HT1080 (cell line): ENCODE measurements at places on chromosomes 6 and 20. TPM values are rescaled to one million over a fixed set of nuclear protein-coding genes. Genes with fewer than 3 reads are reported as not detected.
A peak's percentile ranks its signal among the peaks of the same experiment; 100 is the strongest.

DNA sequence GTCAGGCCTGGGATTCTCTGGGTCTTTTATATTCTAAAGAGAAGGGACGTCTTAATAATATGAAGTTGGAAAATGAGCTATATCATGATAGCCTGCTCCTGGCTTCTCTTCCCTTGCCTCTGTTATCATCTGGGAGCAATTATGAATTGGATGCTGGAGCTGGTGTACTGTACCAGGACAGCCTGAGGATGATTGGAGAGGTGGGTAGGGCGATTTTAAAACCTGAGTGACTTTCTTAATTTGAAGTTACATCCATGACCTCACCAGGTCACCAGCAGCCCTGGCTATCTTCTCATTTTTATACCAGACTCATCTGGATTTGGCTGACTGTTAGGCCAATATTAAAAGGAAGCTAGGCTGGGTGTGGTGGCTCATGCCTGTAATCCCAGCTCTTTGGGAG lies 317.6 kb downstream of the CLIC5 start:
- DNase-seq = no peak

DNA sequence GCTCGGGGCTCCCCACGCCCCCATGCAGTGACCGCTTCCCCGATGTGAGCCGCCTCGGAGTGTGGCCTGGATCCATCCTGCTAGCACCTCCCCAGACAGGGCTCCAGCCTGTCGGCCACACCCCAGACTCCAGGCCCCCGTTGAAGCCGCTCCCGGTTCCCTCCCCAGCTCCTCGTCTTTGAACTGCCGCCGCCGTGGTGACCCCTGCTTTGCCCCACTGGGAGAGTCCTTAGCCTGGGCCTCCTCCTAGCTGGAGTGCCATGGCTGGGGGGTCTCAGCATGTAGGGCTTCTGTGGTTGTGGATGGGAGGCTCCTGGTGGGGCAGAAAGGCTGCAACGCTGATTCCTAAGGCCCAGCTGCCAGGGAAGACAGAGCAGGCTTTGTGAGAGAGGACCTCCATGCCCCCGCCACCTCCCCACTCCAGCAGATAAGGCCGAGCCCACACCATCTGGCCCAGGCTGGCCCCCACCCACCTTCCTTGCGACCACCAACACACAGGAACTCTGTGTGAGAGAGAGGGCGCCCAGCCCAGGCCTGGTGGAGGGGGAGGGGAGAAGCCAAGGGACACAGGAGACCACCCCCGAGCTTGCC lies 11.4 kb downstream of the FOXS1 start:
- DNase-seq = no peak

TENT5A gene
- 3.4 and 4.0 TPM in 2 replicates for total RNA-seq

- DNase-seq = no peak
These were observed 392.0 kb upstream of the FLRT3 start for GRCh38 chr20:14729390-14729789.

DNA sequence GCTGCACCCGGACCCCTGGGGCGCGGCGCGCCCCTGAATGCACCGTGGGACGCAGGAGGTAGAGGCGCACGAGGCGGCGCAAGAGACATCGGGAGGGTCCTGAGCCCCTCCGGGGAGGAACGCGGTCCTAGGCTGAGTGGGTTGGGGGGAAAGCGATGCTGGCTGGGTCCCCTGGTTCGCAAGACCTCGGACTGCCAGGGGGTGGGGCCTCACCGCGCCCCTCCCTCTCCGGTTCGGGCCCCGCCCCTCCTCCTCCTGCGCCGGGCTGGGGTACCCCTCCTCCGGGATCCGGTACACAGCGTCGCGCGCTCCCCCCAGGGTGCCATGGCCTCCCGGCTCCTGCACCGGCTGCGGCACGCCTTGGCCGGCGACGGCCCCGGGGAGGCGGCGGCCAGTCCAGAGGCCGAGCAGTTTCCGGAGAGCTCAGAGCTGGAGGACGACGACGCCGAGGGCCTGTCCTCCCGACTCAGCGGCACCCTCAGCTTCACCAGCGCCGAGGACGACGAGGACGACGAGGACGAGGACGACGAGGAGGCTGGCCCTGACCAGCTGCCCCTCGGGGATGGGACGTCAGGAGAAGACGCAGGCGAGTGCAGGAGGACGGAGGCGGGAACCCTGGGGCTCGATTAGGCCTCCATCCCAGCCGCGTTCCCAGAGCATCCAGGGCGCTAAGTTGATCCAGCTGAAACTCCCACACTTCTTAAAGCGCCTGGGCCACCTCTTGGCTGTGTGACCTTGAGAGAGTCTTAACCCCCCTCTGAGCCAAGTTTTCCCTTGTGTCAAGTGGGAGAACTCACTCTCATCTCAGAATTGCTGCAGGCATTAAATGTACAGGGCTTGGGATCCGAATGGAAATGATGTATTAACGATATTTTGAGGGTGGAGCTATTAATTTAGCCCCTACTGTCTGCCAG lies 541 bp downstream of the SNX21 start:
- DNase-seq = peak; percentile 65

- DNase-seq = no peak
These were observed 536.9 kb downstream of the KIF16B start for GRCh38 chr20:16036331-16036730.

NKX2-2 gene
- 0.13 TPM in 1 of 2 replicates, not detected in the other for total RNA-seq

SOX12 gene
- total RNA-seq = 8.7 and 13.2 TPM in 2 replicates

DNA sequence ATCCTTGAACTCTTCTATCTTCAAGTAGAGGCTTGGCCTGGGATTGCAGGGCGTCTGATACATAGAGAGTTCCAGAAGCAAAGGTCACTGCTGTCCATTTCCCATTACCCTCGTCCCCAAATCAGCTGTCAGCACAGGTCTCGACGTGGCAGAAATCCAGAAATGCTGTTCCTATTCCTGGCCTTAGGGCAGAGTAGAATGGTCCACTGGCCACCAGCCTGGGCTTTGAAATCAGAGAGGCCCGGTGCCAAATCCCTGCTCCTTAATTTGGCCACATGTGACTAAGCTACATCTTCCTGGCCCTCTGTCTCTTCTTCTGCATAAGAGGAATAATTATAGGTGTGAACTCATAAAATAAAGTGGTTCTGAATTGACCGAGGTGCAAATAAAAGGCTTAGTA lies 40.9 kb upstream of the FAM83D start:
- no peak for DNase-seq

SLC17A1 gene
- total RNA-seq = not detected in 2 replicates

DNA sequence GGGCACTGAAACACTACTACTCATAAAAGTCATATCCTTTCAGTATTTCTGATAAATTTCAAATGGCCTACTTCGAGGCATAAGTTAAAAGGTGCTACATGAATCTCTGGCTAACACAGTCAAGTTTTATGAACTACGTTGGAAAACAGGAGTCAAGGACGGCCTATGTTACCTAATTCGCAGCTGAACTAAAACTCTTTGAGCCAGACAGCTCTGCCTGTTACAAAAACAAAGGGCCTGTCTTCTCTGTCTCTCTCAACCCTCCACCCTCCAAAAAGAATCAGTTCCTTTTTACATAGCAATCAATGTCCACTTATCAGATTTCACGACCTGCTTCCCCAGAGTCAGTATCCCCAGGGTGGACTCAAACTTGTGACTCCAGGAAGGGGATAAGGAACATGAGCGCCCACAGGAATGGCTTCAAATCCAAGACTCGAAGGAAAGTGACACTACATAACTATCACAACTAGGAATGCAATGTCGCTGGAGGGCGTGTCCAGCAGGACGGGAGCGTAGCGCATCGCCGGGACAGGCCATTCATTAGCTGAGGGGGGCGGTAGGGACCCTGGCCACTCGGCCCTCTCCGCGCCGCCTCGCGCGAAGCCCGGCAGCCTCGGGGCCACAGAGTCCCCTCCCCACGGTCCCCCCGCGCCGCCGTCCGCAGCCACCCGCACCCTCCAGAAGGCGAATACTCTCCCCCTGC lies 591 bp downstream of the IBTK start:
- peak; percentile 30 for DNase-seq

GRCh38 chr6:33886673-33887144 lies 82.9 kb upstream of the MLN start:
- DNase-seq = peak; percentile 30

SPATS1 gene
- not detected in 2 replicates for total RNA-seq

GRCh38 chr6:26607434-26608230 lies 10.9 kb downstream of the ABT1 start:
- DNase-seq = peak; percentile 74

GRCh38 chr20:16279320-16279719 lies 293.9 kb downstream of the KIF16B start:
- DNase-seq = no peak

DNA sequence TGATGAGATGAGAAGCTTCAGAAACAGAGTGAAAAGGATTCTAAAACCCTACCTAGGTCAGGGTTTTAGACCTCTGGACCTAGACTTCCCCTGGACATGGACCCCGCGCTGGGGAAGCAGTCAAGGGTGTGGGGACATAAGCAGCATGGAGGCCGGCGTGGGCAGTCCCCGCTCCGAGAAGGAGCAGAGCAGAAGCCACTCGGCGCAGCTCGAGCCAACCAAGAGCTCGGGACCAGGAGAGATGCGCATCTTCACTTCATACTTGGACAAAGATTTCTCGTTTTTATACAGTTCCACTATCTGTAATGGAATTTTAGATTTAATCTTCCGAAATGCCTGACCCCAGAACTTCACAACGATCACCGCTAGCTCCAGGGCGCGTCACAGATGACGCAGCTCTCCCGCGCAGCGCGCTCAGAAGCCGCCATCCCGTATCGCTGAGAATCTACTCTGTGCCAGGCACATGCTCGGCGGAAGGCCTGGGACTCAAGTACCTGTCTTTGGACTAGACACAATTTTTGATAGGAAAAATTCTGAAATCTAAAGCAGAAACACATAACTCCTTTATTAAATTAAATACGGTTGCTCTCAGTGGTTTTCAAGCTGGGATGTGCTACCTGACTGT lies 60.3 kb downstream of the WDR27 start:
- DNase-seq = no peak
